ENCODE measurements at places on chromosomes 16 and 17.

GRCh38 chr16:11699234-11699894 is 31.1 kb downstream of the SNN start:
- no peak for DNase-seq
- H3K36me3 ChIP-seq: peaks cover 43% of the 10 kb centered on the region
- no peak overlapping the region for H3K4me3 ChIP-seq
- no peaks in the 10 kb centered on the region for H3K27me3 ChIP-seq
- H3K4me1 ChIP-seq: peaks cover 34% of the 10 kb centered on the region

- peaks cover 9% of the 10 kb centered on the region for H3K4me1 ChIP-seq
- H3K36me3 ChIP-seq: peaks cover 31% of the 10 kb centered on the region
- H3K27ac ChIP-seq: no peak overlapping the region
- H3K4me3 ChIP-seq: peak overlapping the region; percentile 75
Observed at GRCh38 chr17:82094931-82095776, 2.9 kb downstream of the FASN start.

DNA sequence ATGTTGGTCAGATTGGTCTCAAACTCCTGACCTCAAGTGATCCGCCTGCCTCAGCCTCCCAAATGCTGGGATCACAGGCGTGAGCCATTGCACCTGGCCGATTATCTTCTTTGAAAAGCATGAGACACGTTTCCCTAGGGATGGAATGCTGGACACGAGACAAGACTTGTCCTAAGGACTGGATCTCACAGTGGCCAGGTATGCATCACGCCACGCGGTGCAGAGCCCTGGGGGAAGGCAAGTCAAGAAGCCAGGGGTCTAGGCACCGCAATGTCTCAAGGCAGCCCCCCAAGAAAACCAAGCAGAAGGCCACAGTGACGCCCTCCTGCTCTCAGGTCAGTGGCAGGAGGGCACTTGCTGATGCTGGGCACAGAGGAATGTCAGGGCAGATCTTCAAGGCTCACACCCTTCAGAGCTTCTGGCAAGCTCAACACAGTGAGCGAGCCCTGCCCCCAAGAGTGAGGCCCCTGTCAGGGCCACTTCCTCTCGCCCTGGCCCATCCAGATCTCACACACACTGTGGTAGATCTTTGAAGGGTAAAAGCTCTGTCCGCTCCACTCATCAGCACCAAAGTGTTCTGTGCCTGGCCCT is 134.7 kb downstream of the ZNF778 start:
- H3K27me3 ChIP-seq: no peaks in the 10 kb centered on the region
- H3K36me3 ChIP-seq: peaks cover 42% of the 10 kb centered on the region
- H3K4me3 ChIP-seq: no peak overlapping the region
- H3K27ac ChIP-seq: peak overlapping the region; percentile 57
- DNase-seq: peak; percentile 45
- peaks cover 84% of the 10 kb centered on the region for H3K4me1 ChIP-seq

- H3K4me3 ChIP-seq: no peak overlapping the region
- H3K36me3 ChIP-seq: no peaks in the 10 kb centered on the region
- no peaks in the 10 kb centered on the region for H3K4me1 ChIP-seq
- no peak overlapping the region for H3K27ac ChIP-seq
- peaks cover 16% of the 10 kb centered on the region for H3K27me3 ChIP-seq
Observed at GRCh38 chr17:33647956-33648355, 354.9 kb upstream of the ASIC2 start.

Data from activated CD8-positive, alpha-beta T cell treated with anti-CD3 and anti-CD28 coated beads for 36 hours (primary cell).